ENCODE measurements at places on chromosomes 4 and X. TPM values are rescaled to one million over a fixed set of nuclear protein-coding genes. Genes with fewer than 3 reads are reported as not detected.

DNA sequence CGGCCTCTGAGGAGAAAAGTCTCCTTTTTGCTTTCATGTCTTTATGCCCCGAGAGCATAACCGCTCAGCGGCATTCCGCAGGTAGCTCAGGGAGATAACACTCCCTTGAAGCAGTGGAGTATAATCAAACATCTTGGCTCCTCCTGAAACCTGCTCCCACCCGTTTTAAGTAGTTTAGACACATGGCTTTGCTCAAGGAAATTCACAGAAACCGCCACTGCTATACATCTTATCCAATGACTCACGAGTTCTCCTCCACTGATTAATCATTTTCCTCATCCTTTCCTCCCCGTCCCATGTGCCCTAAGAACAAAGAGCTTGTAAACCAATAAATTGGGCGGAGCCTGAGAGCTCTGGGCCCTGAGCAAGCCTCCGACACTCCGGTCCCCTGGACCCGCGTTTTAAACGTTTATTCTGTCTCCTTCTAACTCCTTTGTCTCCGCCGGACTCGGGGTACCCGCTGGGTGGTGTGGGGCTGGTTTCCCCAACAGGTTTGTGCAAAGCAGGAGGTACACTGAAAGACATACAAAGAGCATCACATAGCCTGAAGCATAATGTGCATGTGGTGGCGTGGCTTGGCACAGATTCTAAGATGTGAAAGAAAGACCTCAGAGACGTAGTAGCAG is 401.2 kb downstream of the TLL1 start:
- H3K4me1 ChIP-seq = no peaks in the 10 kb centered on the region
- no peaks in the 10 kb centered on the region for H3K27me3 ChIP-seq
- H3K4me3 ChIP-seq = no peak overlapping the region
- no peak for DNase-seq

The RTL3 gene
- 0.23 TPM for total RNA-seq

The ZNF732 gene
- not detected for total RNA-seq

DNA sequence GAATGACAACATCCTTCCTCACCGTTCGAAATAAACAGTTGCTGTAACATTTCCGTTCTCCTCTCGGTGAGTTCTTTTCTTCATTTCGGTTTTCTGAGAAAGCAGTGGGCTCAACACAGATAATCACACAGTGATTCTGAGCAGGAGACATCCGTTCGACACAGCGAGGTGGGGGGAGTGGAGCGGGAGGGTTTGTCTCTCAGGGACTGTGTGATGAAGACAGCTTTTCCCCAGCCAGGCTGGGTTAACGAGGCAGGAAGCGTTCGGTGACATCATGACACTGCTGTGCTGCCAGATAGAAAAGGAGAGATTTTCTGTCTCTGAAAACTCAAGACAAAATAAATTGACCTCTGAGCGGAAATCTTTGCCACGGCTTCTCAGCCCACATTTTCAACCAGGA is 119.3 kb downstream of the CRLF2 start:
- H3K27me3 ChIP-seq = no peaks in the 10 kb centered on the region
- H3K36me3 ChIP-seq = no peaks in the 10 kb centered on the region
- no peak overlapping the region for H3K27ac ChIP-seq

GRCh38 chr4:15504041-15504440 is 34.4 kb downstream of the CC2D2A start:
- H3K27ac ChIP-seq = no peak overlapping the region
- H3K4me1 ChIP-seq = no peaks in the 10 kb centered on the region
- no peaks in the 10 kb centered on the region for H3K27me3 ChIP-seq
- H3K4me3 ChIP-seq = no peak overlapping the region

DNA sequence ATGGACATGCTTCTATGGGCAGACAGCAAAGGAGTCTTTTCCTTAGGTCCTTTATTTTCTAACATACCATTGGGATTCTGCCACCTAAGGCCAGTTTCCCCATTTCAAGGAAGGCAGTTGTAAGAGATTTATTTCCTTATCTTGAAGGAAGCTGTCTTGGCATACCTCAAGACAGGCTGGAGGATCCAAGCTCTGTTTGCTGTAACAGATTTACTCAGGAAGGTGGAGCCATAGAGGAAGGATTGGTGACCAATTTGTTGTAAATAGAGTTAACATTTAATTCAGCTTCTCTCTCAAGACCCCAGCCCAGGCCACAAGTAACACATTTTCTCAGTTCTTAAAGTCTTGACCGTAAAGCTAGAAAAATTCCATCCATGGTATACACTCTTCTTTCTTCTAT is 131.6 kb upstream of the TENM3 start:
- no peaks in the 10 kb centered on the region for H3K4me1 ChIP-seq
- DNase-seq = no peak
- H3K4me3 ChIP-seq = no peak overlapping the region

- H3K27ac ChIP-seq = no peak overlapping the region
- DNase-seq = no peak
- H3K4me3 ChIP-seq = no peak overlapping the region
- no peaks in the 10 kb centered on the region for H3K4me1 ChIP-seq
Measured at GRCh38 chrX:45849261-45849862, 648.7 kb upstream of the DIPK2B start.

The PPP2R2C gene
- total RNA-seq = 0.13 TPM

The ZFYVE28 gene
- total RNA-seq = 0.95 TPM

DNA sequence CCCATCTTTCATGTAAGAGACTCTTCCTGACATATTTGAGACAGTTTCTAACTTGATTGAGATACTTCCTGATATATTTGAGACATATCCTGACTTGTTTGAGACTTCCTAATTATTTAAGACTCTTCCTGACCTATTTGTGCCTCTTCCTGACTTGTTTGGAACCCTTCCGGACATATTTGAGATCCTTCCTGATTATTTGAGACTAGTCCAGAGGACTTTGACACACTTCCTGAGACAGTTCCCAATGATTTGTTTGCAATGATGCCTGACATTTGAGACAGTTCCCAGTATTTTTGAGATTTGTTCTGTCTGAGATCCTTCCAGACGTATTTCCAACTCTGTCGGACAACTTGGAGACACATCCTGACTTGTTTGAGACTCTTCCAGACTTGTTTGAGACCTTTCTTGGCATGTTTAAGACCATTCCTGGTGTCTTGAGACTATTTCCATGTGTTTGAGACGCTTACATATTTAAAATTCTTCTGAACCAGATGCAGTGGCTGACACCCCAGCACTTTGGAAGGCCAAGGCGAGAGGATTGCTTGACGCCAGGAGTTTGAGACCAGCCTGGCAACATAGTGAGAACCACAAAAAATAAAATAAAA is 118.9 kb upstream of the USP9X start:
- H3K36me3 ChIP-seq = no peaks in the 10 kb centered on the region
- no peaks in the 10 kb centered on the region for H3K27me3 ChIP-seq
- H3K27ac ChIP-seq = no peak overlapping the region
- no peak for DNase-seq
- H3K4me3 ChIP-seq = no peak overlapping the region

DNA sequence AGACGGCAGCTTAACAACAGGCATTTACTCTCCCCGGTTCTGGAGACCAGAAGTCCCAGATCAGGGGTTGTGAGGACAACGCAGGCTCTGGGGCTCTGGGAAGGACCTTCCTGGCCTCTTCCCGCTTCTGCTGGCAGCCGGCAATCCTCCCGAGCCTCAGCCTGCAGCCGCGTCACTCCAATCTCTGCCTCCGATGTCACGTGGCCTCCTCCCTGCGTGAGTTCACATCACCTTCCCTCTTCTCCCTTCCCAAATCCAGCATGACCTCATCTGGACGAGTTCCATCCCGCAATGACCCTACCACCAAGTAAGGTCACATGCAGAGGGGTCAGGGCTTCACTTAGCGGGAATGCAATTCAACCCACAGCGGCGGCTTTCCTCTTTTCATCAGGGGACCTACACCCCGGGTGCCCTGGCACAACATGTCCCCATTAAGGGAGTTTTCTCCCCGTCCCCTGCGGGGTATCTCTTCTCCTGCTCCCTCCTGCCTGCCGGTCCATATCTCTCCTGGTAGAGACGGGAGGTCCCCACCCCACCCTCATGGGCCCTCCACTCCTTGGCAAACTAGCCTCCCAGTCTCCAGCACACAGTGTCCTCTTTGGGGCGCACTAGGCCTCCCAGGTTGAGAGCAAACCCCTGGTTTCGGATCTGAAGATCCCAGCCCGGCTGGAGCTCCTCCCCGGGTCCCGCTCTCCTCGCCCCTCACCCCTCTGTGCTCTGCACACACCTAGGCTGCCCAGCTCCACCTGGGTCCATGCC is 25.5 kb downstream of the ABLIM2 start:
- H3K36me3 ChIP-seq = no peaks in the 10 kb centered on the region
- H3K27me3 ChIP-seq = peaks cover 1% of the 10 kb centered on the region
- H3K4me3 ChIP-seq = no peak overlapping the region
- H3K27ac ChIP-seq = no peak overlapping the region
- no peak for DNase-seq

- H3K4me3 ChIP-seq = no peak overlapping the region
- no peaks in the 10 kb centered on the region for H3K4me1 ChIP-seq
- no peak for DNase-seq
- no peaks in the 10 kb centered on the region for H3K36me3 ChIP-seq
Measured at GRCh38 chr4:106364282-106364681, 4.3 kb downstream of the GIMD1 start.

Data from GM12878 (cell line).